ENCODE measurements at places on chromosomes 4 and X.

DNA sequence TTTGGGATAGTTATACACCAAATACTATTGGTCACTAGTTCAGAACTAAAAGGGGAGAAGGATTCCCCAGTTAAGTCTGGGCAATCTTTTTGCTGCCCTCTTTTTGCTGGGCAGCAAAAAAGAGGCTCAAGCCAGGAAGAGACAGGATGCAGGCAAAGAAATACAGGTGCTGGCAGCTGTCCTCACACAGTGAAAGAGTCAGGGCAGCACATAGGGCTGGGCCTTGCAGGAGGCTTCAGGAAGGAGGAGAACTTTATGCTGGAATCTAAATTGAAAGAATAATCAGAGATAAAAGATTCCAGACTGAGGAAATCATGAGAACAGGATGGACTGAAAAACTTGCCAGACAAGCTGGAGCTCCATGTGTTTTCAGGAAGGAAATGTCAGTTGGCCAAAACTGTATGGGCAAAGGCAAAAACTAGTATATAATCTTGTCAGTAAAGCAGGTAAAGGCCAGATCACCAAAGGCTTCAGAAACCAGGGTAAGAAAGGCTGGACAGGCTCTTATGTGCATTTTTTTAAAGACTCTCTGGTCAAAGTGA, 46.8 kb downstream of the PDGFC start:
- DNase-seq: no peak

- DNase-seq: no peak
These were observed 20.6 kb downstream of the FBXO8 start for GRCh38 chr4:174262624-174263444.

DNA sequence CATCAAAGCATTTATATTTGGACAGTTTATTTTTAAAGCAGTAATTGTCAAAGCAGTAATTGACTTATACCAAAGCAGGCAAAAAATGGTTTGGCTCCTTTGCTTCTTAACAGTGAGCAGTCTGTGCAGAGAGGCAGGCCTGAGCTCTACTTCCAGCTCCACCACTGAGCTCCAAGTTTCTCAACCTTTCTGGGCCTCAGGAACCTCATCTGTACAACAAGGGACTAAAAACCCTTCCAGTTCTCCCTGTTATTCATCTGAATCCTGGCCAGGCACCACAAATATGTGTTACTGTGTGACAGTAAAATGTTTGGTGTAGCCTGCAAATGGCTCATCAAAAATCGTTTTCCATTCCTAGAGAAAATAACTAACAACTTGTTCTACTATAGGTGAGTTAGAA, 88.7 kb upstream of the TTC29 start:
- DNase-seq: no peak

DNA sequence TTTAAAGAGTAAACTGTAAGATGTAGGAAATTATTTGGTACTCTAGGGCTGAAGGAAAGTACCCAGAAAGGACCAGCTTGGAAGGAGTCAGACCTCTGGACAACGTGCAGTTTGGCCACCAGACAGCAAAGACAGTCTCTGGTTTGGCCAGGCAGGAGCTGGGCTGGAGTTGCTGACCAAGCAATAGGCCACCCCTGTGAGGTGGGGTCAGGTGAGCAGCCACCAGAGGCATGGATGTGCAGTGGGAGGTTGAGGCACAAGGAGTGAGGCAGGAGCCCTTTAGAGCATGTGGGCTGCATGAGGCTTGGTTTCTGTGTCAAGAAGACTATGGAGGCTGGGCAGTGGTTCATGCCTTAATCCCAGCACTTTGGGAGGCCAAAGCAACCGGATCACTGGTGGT, 17.7 kb upstream of the MRFAP1 start:
- DNase-seq: no peak

DNA sequence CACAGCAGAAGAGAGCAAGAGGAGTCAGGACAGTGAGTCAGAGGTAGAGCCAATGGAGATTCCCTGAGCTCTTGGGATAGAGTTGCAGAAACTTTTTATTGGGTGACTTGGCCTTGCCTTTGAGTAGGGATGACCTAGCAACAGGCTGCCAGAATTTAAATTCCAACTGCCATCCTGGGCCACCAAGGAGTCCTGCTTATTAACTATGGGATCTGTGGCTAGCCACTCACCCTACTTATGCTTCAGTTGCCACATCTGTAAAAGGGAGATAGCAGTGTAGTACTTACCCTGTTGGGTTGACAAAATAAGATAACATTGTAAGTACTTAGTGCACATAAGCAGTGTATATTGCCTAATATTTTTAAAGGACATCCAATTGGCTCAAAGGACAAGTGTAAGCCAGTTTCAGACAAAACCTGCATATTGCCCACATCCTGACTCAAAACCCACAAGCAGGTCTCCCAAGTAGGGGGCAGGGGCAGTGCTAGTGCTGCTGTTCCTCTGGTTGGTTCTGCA, 43.5 kb upstream of the TMEM164 start:
- DNase-seq: no peak

DNA sequence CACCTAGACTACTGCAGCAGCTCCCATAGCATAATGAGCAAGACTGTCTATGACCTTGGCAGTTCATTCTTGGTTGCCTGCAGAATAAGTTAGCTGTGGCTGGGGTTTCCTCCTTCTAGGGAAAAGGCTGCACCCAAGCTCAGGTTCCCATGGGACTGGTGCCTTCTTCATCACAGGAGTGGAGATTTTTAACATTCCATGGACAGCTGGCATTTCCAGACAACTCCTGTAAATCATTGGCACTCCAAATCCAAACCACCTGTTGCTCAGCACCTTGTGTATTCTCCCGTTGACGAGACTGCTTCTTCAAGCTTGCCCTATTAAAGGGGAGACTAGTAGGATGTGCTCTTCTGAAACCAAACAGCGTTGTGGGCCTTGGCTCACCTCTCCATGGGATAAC, 7.8 kb upstream of the NUP54 start:
- no peak for DNase-seq

GRCh38 chrX:12753366-12753765, 37.8 kb upstream of the PRPS2 start:
- no peak for DNase-seq

GRCh38 chr4:81676537-81676936, 204.8 kb upstream of the RASGEF1B start:
- DNase-seq: peak; percentile 49

GRCh38 chrX:101409043-101409442, 1.0 kb downstream of the HNRNPH2 start:
- no peak for DNase-seq

GRCh38 chrX:56232221-56233082, at the start of gene KLF8:
Gene KLF8 (plus strand): TSS chrX:56232356. CDS start chrX:56233335, 979 bp downstream.
- DNase-seq: peak; percentile 8

DNA sequence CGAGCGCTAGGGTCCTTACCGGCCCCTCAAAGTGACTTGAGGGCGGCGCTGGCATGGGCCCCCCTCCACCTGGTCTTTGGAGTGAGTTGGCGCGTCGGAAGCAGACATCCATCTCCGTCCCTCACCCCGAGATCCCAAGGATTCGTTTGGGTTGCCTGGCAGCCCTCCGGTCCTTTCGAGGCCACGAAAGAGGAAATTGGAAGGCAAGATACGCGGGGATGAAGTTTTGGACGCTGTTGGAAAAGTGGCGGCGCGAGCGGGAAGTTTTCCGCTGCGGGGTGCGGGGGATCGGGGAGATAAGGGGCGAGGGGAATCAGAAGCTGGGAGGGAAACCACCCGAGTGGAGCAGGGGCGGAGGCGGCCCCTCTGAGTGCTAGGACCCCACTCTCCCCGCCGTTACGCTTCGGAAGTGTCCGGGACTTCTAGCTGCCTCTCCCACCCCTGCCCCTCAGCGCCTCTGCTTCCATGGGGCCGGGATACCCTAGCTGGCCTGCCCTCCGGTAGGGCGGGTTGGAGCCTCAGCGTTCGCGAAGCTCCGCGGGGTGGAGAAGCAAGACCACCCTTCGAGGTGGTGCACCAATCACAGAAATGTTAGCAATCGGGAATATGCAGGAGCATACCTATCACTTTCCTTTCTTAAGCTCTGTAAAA, 57.8 kb downstream of the FRMPD3 start:
- no peak for DNase-seq

- DNase-seq: peak; percentile 78
These were observed 125.1 kb downstream of the RAPGEF2 start for GRCh38 chr4:159227984-159228383.

DNA sequence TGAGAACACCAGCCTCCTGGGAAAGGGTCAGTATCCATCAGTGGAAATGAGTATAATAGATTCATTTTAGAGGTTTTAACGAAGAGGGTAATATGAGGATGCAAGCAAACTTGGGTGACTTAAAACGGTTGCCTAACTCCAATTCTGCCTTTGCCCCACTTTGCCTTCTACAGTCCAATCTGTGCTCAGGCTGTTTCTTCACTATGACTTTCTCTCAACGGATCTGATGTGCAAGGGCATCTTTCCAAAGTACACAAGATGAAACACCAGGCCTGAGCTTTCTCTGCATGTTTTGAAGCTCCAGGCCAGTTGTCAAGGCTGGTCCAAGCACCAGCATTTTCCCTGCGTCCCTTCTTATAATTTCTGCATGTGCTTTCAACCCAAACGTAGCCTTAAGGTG, 68.0 kb upstream of the TMEM164 start:
- DNase-seq: peak; percentile 80

- DNase-seq: no peak
These were observed 25.0 kb upstream of the SPP1 start for GRCh38 chr4:87950493-87950892.

DNA sequence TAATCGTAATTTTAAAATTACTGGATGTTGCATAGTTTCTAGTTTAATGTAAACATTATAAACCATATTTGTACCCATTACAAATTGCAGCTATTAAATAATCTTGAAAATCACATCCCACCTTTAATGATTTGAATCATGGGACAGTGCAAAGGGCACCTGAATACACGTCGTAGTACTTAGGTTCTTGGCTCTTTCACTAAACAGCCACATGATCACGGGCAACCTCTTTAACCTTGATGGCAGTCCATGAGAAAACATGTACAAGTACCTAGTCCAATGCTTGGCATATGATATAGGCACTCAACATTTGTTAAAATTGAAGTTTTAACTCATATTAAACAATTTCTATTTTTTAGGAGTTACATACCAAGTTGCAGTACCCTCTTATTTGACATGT, 11.8 kb upstream of the FBXL5 start:
- DNase-seq: no peak

GRCh38 chr4:139843641-139844040, 178.0 kb downstream of the MGST2 start:
- DNase-seq: no peak

GRCh38 chrX:103330681-103331288, 746 bp downstream of the TCEAL7 start:
- peak; percentile 16 for DNase-seq

GRCh38 chrX:45714866-45715265, 514.2 kb upstream of the DIPK2B start:
- no peak for DNase-seq

- no peak for DNase-seq
These were observed 15.6 kb downstream of the MED14 start for GRCh38 chrX:40719731-40720130.

DNA sequence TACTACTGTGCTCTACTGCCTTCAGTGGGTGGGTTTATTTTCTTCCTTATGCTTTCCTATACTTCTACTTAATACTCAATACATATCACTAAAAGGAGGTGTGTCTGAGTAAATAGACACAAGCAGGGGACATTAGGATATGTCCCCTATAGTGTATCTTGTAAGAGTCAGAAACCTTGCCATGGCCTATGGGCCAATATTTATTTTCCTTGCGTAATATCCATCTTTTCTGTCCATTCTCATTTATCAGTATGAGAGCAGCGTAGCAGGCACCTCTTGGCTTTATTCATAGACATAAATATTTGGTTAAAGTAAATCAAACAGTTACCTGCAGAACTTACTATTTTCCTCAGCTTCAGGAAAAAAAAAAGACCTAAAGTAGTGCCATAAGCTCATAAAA, 46.6 kb upstream of the PHF8 start:
- no peak for DNase-seq

DNA sequence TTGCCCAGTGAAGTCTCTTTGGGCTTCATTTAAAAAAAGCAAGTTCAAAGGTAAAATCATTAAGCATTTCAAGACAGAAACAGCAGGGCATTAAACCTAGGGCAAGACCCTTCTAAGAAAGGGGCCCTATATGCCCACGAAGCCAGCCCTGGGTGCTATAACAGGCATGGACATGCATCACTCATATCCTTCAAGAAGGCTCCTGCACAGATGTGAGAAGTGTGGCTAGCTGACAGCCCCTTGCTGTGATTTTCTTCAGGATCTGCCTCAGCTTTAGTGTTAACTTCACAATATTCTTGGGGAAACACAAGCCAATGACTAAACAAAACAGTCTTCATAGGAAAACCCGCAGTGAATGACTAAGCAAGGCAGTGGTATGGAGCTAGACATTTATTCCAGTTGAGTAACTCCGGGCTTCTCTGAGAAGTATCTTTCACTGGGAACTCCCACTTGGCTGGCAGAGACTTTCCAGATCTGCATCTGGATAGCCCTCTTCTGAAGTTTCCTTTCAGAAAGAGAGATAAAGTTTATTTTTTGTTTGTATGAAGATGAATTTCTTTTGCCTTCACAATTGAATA, 11.9 kb upstream of the MAOA start:
- peak; percentile 79 for DNase-seq

- DNase-seq: no peak
These were observed 174.8 kb upstream of the GLRA2 start for GRCh38 chrX:14354521-14354920.

DNA sequence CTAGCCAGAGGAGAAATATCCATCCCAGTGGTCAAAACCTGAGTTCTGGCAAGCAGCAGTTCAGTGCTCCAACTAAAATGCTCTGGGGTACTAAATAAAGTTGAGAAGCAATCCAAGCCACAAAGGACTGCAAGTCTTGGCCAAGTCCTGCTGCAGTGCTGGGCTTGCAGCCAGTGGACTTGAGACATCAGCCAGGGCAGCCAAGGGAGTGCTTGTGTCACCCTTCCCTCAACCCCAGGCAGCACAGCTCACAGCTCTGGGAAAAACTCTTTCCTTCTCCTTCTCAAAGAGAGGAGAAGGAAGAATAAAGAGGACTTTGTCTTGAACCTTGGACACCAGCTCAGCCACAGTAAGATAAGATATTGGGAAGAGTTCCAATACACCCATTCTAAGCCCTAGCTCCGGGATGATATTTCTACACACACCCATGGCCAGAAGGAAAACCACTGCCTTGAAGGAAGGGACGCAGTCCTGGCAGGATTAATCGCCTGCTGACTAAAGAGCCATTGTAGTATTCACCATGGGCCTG, 99.8 kb downstream of the PTCHD1 start:
- peak; percentile 94 for DNase-seq

DNA sequence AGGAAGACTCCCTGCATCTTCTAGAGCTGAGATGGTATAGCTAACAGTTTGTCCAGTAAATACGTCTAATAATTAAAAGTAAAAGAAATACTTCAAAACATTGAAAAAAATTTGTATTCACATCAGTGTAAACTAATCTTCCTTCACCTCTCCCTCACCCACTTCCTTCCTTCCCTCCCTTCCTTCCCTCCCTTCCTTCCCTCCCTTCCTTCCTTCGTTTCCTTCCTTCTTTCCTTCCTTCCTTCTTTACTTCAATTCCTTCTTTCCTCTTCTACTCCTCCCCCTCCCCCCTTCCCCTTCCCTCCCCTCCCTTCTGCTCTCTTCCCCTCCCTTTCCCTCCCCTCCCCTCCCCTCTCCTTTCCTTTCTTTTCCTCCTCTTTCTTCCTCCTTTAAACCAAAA, 103.7 kb downstream of the POU4F2 start:
- peak; percentile 9 for DNase-seq

- DNase-seq: no peak
These were observed 226.9 kb upstream of the SMIM31 start for GRCh38 chr4:164526933-164527583.

- no peak for DNase-seq
These were observed 94.5 kb upstream of the APOOL start for GRCh38 chrX:84909151-84909550.
